ENCODE measurements at places on chromosomes 4 and X. TPM values are rescaled to one million over a fixed set of nuclear protein-coding genes. Genes with fewer than 3 reads are reported as not detected.

Gene NIPAL1
- 3.4 TPM for total RNA-seq

Gene STK32B
- total RNA-seq = 1.6 TPM

Gene TEX13B
- total RNA-seq = 0.25 TPM

Gene IL2RG
- not detected for total RNA-seq

Gene SOX3
- 2.0 TPM for total RNA-seq

Gene TSPAN7
- total RNA-seq = 7.2 TPM

Gene GLRA2
- not detected for total RNA-seq

- no peaks in the 10 kb centered on the region for H3K27me3 ChIP-seq
- no peak overlapping the region for H3K4me3 ChIP-seq
- H3K27ac ChIP-seq = no peak overlapping the region
- no peak for DNase-seq
Measured at GRCh38 chr4:4829837-4830236, 29.6 kb upstream of the MSX1 start.

GRCh38 chrX:48705871-48706270, 9.3 kb downstream of the SUV39H1 start:
- H3K4me1 ChIP-seq = no peaks in the 10 kb centered on the region
- H3K27me3 ChIP-seq = no peaks in the 10 kb centered on the region
- H3K36me3 ChIP-seq = peaks cover 14% of the 10 kb centered on the region
- H3K4me3 ChIP-seq = no peak overlapping the region

DNA sequence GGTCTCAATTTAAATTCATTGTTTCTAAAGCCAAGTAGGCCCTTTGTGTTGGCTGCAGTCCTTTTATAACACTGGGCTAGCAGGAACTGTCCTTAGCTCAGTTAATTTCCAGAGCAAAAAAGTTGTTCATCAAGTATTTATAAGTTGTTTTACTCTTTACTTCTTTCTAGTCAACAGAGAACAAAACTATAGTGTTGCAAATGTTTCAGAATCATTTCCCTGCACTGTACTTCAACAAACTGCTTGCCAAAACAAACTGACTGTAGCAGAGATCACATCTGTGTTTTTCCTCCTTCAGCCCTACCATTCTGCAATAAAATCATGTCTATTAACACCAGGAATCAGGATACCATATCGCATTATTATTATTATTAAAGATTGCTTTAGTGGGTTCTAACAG, 168.5 kb upstream of the SH3RF1 start:
- no peaks in the 10 kb centered on the region for H3K4me1 ChIP-seq
- no peaks in the 10 kb centered on the region for H3K36me3 ChIP-seq
- H3K27me3 ChIP-seq = no peaks in the 10 kb centered on the region
- no peak for DNase-seq
- no peak overlapping the region for H3K4me3 ChIP-seq

- H3K27me3 ChIP-seq = peaks cover 20% of the 10 kb centered on the region
- no peaks in the 10 kb centered on the region for H3K36me3 ChIP-seq
- H3K27ac ChIP-seq = no peak overlapping the region
- DNase-seq = no peak
- H3K4me3 ChIP-seq = no peak overlapping the region
- peaks cover 2% of the 10 kb centered on the region for H3K4me1 ChIP-seq
Measured at GRCh38 chr4:88937081-88937480, 119.9 kb downstream of the FAM13A start.

DNA sequence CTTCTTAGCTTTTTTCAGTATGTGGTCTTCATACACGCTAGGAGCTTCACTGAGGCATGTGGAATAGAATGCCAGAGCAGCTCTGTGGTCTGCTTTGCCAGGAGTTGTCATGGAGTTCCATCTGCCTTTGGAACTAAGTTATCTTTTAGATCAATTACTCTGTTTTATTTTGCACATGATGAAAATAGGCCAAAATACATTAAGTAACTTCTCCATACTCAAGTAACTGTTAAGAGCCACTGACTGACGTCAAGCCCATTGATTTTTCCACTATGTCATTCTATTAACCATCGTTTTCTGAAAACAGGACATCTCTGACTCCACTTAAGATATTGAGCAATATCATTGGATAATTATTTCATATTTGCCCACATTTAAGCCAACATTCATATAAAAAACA, 415.1 kb upstream of the MAD2L1 start:
- H3K36me3 ChIP-seq = no peaks in the 10 kb centered on the region
- no peaks in the 10 kb centered on the region for H3K27me3 ChIP-seq
- no peak for DNase-seq
- no peak overlapping the region for H3K27ac ChIP-seq
- no peak overlapping the region for H3K4me3 ChIP-seq
- no peaks in the 10 kb centered on the region for H3K4me1 ChIP-seq
